Omental fat pad (tissue), 4 donors: ENCODE measurements at places on chromosomes 5 and 9. TPM values are rescaled to one million over a fixed set of nuclear protein-coding genes. Genes with fewer than 3 reads are reported as not detected.

- no peak for DNase-seq
Observed at GRCh38 chr9:86298873-86299272, 16.5 kb upstream of the ISCA1 start.

- no peak for DNase-seq
Observed at GRCh38 chr5:65102976-65103711, 334.4 kb downstream of the CWC27 start.

Gene GARIN3
- total RNA-seq: not detected

Gene OLFML2A
- 6.0 TPM for total RNA-seq
